Activated naive CD8-positive, alpha-beta T cell treated with anti-CD3 and anti-CD28 coated beads, Interleukin-2, amount 50 U/mL, for 16 hours (primary cell): ENCODE measurements at places on chromosomes 11 and 22.

DNA sequence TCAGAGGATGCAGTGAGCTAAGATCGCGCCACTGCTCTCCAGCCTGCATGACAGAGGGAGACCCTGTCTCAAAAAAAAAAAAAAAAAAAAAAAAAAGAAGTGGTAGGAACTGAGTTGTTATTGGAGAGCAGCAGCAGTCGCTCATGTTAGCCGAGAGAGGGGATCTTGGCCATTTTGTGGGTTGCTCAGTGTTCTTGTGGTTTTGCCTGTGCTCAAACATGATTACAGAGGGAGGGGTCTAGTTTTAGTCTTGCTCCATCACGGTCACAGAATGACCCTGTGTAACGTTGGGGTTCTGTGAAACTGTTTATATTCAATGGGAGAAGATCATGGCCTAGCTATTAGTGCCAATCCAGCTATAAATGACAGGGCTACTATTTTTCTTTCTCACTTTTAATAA, 1.9 kb downstream of the DPAGT1 start:
- DNase-seq: no peak

- no peak for DNase-seq
Measured at GRCh38 chr22:23219822-23220484, 39.6 kb downstream of the BCR start.

DNA sequence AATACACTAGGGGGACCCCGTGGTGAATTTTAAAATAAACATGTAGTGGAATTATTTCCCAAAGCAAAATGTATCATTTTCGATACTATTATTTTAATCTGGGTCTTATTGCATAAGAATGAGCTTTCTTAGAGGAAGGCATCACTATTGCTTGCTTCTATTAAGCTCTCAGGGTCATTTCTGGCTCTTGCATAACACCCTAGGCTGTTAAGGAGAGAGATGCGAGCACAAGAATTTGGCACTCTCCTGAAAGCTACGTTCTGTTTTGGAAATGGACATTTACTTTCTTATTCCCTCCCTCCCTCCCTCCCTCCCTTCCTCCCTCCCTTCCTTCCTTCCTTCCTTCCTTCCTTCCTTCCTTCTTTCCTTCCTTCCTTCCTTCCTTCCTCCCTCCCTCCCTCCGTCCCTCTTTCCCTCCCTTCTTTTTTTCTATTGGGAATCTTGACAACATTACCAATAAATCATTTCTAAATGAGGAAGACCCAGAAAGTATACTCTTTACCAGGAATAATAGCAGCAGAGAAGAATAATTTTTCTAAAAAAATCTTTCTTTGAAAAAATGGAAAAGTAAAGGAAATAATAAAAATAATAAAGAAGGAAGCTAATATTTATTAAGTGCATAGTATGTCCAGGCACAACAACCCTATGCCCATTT, 83.6 kb upstream of the BDNF start:
- DNase-seq: no peak

GRCh38 chr22:50674130-50674500, 1.5 kb downstream of the SHANK3 start:
- no peak for DNase-seq

- no peak for DNase-seq
Measured at GRCh38 chr22:30208631-30209603, 37.6 kb downstream of the LIF start.

DNA sequence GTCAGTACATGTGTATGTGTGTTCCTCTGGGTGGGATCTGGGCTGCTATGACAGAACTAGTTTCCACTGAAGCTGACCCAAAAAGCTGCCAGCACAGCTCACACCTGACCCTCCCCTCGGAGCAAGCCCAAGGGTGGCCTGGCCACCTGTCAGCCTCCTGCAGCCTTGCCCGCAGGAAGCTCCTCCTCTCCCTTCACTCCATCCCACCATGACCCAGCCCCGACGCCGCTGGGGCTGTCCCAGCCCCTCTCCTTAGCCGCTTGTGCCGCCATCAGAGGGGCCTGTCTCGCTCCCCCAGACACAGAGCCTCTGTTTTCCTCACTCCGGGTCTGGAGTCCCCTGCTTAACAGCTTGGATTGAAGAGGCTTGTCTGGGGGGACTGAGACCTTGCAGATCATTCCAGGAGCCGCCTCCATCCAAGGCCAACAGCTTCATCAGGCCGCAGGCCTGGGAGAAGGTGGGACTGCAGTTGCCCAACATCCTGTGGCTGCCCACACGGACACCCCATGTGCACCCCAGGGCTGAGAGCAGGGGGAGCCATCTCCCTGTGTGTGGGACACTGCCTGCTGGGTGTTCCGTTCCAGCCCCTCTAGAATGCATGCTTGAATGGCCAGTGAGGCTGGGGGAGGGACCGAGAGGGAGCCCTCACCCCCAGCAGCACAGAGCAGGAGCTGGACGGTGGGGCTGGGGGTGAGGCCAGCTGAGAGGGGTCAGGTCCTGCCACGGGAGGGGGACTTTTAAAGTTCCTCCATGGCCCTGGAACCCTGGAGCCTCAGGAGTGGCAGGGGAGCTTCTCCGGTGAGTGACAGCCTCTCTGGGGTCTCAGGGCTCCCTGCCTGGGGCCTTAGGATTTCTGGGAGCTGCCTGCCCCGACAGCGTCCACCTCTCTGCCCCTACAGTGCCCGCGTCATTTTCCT, 696 bp downstream of the MRGPRF start:
- DNase-seq: no peak

DNA sequence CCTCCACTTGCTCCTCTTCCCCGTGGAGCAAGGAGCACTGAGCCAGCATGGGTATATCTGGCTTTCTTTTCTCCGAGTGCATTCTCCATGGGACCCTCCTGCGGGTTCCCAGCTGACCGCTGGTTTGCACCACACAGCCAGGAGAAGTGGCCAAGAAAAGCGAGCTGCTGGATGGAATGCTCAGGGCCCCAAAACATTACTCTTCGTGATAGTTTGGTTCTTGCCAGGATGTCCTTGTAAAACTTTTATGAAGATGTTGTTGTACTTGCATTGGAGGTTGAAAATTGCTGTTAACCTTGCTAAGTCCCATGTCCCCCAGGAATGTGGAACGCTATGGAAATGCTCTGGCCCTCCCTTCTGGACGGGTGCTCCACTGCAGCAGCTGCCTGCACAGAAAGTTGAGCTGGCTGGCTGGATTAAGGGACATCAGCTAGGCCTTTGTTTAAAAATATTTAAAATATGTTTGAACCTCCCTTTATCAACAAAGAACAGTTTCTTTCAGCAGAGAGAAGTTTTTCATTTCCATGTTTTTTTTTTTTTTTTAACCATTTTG, 68.7 kb downstream of the ZNRF3 start:
- no peak for DNase-seq

DNA sequence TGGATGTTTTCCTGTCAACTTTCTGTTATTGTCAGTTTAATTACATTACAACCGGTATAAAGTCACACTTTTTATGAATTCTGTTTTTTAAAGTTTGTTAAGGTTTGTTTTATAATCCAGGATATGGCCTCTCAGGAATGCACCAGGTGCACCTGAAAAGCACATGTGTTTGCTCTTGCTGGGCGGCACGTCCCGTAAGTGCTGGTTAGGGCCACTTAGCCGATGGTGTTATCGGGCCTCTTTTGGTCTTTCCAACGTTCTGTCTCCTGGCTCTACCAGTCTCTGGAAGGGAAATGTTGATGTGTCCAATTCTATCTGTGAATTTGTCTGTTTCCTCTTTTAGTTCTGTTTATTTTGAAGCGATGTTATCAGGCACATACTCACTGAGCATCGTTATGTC, 695.7 kb downstream of the BRD1 start:
- DNase-seq: no peak

DNA sequence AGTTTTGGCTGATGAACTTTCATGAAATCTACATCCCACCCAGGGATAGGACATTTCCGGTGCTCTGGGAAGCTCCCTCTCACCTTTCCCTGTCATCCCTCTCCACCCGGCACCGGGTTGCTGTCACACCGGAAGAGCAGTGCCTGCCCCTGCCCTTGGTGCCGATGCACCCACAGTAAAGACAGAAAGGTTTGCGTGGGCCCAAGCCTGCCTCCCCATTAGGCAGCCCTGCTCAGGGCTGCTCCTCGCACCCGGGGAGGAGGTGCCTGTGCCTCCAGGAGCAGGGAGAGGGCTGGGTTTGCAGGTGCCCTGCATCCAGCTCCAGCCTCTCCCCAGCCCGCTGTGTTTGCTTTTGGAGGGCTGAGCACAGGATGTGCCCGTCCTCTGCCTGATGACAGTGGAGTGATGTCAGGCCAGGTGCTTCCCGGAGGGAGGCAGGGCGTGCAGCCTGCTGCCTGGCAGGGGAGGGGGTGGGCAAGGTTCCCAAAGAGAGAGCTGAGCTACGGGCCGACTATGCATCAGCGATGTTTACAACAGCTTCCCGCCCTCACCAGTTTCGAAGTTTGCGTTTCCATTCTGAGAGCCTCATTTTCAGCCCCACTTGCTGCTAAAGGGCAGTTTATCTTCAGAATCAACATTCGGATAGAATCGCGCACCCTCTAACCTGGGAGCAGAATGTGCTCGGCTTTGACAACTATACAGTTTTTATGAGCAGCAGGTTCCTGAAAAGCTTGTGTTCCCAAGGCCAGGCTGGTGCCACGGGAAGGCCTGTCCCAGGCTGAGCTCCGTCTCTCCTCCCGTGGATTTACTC, 83.2 kb upstream of the CLDN5 start:
- DNase-seq: no peak

DNA sequence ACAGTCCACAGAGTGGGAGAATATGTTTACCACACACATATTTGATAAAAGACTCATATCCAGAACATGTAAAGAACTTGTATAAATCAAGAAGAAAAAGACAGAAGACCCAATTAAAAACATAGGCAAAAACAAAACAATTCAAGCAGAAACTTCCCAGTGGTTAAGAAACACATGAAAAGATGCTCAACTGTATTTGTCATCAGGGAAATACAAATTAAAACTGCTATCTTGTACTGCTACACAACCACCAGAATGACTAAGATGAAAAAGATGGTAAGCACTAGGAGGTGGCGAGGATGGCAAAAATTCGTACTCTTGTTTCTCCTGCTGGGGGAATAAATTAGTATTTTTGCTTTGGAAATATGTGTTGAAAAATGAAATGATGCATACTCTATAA, 192.3 kb upstream of the C11orf87 start:
- no peak for DNase-seq

DNA sequence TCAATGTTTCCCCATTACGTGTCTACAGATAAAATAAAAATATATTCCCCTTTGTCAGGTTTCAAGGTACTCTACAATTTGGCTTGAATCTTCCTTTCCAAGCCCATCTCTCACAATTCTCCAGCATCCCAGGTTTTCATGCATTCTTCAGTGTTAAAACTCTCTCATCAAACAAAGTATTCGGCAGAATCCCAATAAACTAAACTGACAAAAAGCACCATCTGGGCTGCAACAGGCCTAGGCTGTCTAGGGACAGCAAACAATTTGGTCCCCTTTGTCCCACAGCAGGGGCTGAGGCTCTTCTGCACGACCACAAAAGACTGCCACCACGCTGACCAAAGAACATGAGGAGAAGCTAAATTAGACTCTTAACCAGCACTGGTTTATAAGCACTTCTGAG, 159.4 kb downstream of the CADM1 start:
- no peak for DNase-seq

- DNase-seq: no peak
Measured at GRCh38 chr22:25493794-25494193, 70.7 kb upstream of the GRK3 start.

- no peak for DNase-seq
Measured at GRCh38 chr11:11177156-11177808, 175.8 kb downstream of the CSNK2A3 start.
